Mesenteric fat pad (tissue), 1 donor: ENCODE measurements at places on chromosomes 12 and 14. TPM values are rescaled to one million over a fixed set of nuclear protein-coding genes. Genes with fewer than 3 reads are reported as not detected.

Gene CCDC38
- total RNA-seq: not detected

Gene KRT72
- total RNA-seq: not detected

Gene LYZ
- total RNA-seq: 81.9 TPM

Gene XRCC3
- total RNA-seq: 6.3 TPM

Gene VRTN
- not detected for total RNA-seq

Gene TSPAN9
- 36.9 TPM for total RNA-seq
